ENCODE measurements at places on chromosomes 1 and 21.

- no peak for DNase-seq
Measured at GRCh38 chr1:61181067-61182038, 99.0 kb downstream of the NFIA start.

DNA sequence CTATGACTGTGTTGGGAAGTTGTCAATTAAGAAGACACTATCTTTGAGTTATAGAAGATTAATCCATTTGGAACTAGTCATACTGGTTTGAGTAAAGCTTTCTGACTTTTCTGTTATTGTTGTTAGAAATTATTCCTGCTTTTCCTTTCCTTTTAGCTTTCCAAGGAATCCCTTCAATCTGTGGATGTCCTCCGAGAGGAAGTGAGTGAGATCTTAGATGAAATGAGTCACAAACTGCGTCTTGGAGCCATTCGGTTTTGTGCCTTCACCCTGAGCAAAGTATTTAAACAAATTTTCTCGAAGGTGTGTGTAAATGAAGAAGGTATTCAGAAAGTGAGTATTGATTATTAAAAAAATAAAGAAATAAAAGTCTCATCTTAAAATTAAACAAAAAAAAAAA is 19.3 kb downstream of the GNPAT start:
- no peak for DNase-seq

DNA sequence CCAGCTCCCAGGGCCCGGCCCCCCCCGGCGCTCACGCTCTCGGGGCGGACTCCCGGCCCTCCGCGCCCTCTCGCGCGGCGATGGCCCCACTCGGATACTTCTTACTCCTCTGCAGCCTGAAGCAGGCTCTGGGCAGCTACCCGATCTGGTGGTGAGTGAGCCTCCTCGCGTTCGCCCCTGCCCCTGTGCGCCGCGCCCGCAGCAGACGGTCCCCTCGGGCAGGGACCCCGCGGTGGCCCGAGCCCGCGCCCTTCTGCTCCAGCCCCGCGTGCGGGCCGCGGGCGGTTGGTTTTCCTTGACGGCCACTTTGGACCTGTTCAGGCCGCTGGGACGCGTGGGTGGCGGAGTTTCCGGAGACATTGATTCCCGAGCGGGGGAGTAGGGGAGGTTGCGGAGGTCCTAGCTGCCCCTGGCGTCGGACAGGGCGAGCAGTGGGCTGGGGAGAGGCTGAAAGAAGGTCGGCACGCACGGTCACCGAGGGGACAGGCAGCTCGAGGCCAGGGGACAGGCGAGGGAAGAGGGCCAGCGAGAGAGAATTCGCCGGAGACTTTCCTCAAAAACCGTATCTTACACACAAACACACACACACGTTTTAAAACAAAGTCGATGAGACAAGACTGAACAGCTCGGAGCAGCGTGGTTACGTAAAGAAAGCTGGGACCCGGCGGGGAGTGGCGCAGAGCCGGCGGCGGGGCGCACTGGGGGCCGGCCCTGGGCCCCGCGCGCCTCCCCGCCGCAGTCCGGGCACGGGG is 427 bp downstream of the WNT3A start:
- DNase-seq: no peak

DNA sequence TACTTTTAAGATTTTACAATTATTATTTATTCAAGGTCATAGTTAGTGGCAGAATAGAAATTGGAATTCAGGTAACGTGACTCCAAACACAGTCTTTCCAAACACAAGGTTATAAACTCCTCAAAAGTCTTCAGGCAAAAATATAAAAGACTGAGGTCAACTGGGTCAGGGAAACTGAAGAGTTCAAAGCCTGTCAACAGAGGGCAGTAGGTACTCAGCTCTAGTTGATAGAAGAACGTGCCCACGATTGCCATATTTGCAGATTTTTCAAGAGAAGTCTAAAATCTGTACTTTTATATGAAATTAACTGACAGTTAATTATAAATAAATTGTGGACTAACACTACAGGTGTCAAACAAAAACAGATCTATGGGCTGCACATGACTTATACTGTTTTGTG is 135.0 kb downstream of the LHX4 start:
- no peak for DNase-seq

DNA sequence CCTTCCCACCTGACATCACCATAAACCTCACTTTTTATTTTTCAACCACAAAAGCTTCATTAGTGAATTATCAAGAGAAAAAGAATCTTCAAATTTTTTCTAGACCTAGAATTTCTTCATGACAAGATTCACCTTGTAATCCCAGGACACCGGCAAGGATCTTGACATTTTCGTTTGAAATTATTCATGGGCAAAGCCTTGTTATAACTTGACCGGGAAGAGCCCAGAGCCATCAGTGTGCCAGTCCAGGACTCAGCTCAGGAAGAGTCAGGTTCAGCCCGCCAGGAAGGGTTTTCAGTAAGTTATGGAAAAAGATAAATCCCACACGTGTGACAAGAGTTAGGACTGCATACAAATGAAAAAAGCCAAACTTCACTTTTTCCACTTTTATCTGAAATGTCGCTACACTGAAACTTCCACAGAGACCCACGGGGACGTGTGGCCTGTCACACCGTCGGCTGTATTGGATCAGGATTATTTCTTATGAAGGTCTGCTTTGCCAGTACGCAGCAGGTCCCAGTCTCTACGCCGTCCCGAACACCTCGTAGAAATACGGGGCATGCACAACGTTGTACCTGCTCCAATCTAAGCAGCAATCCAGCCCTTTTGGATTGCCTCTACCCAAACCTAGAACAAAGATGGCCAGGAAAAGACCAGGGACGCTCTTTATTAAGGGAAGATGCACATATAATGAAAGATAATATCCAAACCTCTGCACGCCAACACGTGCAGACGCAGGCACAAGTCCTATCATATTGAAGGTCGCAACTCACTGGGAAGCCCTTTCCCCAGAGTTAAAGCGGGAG is 916 bp downstream of the F3 start:
- no peak for DNase-seq

DNA sequence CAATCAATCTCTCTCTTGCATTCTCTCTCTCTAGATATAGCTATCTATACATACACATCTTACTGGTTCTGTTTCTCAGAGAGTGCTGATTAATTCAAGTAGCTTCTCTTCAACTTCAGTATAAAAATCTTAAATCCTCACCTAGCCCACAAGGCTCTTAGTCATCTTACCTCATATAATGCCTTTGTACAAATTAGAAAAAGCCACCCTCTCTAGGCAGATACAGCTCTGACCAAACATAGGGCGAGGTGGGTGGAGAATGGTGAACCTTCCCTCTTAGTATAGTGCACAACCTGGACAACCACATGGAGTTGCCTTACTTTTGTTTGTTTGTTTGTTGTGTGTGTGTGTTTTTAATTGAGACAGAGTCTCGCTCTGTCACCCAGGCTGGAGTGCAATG is 5.1 kb upstream of the INAVA start:
- DNase-seq: no peak

DNA sequence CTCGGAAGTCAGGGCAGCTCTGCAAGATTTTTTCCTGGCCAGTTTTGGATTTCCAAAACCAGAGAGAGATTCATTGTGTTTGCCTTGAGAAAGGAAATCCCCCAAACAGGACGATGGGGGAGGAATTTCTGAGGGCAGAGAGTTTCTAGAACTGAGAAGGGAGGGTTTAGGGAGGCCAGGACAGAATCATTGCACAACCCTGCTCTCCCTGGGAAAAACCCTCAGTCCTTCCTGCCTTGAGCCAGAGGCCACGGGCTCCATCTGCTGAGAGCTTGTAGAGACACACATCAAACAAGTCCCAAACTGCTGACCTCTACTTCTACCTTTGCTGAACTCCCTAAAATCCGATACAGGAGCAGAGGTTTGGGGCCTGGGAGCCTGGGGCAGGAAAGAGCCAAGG is 99.7 kb downstream of the NMNAT2 start:
- DNase-seq: peak; percentile 41

- DNase-seq: no peak
Measured at GRCh38 chr1:52769346-52770033, 43.2 kb downstream of the ZYG11B start.

DNA sequence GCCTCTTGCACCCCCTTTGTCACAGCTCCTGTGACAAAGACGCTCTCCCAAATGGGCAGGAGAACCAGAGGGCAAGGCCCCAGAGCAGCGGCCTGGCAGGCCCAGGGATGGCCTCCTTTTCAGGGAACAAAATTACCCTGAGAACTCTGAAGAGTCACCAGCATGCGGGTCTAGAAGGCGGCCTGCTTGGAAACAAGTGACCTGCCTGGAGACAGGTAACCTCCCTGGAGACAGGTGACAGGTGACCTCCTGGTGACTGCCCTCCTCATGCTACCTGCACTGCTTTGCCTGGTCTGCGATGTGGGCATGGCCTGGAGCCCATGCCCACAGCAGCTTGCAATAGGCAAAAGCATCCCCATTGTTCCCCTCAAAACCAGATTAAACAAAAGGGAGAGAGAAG is 86.5 kb upstream of the ZC3H12A start:
- DNase-seq: no peak

DNA sequence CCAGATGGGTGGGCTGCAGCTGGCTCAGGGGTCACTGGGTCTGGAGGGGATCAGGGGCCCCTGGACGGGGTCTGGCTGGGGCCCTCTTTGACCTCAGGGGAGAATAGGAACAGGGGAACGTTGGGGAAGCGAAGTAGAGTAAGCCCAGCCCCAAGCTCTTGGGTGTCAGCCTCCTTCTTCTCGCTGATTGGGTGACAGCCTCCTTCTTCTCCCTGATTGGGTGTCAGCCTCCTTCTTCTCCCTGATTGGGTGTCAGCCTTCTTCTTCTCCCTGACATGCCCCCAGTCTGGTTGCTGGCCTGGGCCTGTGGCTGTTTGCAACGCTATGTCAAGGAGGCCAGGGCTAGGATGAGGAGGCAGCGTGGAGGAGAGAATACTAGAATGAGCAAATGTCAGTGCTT is 76.7 kb upstream of the CASZ1 start:
- no peak for DNase-seq

- no peak for DNase-seq
Measured at GRCh38 chr1:147472966-147473732, 68.2 kb upstream of the BCL9 start.

DNA sequence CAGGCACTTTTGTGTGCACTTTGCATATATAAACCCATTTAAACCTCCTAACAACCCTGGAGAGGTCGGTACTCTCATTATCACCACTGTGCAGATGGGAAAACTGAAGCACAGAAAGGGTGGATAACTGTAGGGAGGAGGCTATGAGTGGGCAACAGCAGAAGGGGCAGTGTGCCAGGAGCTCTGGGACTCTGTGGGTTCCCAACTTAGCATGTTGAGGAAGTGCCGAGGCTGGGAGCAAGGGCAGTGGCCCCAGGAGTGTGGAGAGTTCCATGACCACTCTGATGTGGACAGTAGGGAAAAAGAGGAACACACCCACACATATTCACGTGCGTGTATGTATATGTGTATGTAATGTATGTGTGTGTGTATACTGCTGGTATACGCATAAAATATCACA is 25.7 kb upstream of the KCNC4 start:
- DNase-seq: no peak

- DNase-seq: no peak
Measured at GRCh38 chr1:53066488-53066887, 4.5 kb downstream of the PODN start.

DNA sequence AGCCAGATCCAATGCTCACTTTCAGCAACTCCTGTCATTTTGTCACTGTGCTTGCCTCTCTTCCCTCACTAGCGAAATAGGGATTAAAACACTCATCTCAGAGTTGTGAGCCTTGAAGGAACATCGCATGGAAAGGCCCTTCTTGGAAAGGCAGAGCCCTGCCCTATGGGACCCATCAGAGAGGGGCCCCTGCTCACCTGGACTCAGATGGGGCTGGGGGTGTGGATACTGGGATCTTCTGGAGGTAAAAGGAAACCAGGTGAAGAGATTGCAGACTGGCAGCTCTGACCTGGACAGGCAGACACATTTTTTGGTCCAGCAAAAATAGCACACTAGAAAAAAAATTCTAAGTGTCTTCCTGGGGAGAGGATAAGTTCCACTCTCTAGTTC is 54.2 kb upstream of the EPS8L3 start:
- no peak for DNase-seq

DNA sequence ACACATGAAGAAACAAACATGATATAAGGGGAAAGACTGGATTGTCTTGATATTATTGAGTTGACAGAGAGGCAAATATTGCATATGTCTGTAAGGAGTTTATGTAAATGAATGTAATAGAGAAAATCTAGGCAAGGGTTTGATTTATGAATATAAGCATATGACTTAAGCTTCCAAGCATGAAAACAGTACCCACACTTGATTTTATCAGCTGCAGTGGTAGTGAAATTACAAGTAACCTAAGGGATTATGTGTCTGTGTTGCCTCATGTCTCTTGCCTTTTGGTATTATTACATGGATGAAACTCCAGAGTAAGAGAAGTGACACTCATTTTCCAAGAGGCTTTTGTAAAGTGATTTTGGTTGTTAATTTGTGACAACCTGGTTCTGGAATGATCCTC is 1678.9 kb downstream of the KCNT2 start:
- DNase-seq: no peak

GRCh38 chr21:44682580-44683151 is 703 bp upstream of the KRTAP12-1 start:
- DNase-seq: no peak
